ENCODE measurements at places on chromosomes 7 and 10.

DNA sequence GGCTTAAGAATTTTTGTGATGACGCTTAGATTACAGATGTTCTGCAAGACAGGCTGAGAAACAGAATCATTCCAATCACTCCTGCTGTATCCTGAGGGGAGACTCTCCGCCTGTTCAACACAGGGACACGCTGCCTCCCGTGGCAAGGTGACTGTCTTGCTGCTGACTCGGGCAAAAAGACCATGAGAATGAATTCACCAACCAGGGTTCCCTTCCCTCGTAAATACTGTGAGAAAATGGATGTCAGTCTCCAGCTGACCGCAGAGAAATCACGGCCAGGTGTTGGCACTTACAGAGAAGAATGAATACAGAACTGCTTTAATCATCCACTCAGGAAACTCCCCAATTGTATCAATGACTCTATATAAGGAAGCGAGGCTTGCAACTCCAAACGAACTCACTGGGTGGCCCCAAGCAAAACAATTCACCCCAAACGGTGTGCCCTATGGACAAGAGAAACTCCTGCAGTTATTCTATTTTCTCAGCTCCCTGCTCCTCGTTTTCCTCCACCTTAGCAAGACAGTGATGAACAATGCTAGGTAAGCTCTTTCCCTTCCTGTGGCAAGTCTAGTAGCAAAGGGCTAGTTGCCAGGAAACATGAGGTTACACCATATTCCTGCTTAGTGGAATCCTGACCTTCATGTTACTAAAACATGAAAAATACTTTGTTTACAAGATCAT, 22.8 kb downstream of the GNA12 start:
- no peak for DNase-seq

DNA sequence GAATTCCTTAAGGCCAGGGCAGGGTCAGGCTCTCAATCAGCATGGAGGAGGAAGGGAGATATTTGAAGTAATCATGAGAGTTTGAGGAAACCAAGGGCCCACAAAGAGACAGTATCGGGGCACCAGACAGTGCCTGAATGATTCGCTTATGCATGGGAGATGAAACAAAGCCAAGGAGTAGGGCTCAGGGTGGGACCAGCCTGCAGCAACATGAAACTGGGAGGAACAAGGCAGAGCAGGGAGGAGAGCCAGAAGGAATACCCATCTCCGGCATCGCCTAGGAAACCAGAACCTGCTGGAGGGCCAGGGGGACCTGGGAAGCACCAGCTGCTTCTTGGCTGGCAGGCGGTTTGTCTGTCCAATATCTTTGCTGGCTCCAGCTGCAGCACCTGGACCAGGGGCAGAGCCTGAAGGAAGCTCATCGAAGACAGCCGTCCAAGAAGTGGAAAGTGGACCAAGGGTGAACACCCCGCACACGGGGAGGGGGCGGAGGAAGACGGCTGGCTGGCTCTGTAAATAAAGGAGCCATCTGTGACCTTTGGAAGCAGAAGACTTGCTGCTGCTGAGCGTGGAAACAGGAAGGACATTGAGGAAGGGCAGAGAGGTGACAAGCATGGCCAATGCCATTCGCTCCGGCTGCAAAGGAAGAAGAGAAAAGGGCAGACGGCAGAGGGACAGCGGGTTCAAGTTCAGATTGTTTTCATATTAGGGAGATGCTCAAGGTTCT, 34.4 kb upstream of the ECHDC3 start:
- no peak for DNase-seq

GRCh38 chr10:75464478-75465449, 33.3 kb downstream of the LRMDA start:
- DNase-seq = no peak

DNA sequence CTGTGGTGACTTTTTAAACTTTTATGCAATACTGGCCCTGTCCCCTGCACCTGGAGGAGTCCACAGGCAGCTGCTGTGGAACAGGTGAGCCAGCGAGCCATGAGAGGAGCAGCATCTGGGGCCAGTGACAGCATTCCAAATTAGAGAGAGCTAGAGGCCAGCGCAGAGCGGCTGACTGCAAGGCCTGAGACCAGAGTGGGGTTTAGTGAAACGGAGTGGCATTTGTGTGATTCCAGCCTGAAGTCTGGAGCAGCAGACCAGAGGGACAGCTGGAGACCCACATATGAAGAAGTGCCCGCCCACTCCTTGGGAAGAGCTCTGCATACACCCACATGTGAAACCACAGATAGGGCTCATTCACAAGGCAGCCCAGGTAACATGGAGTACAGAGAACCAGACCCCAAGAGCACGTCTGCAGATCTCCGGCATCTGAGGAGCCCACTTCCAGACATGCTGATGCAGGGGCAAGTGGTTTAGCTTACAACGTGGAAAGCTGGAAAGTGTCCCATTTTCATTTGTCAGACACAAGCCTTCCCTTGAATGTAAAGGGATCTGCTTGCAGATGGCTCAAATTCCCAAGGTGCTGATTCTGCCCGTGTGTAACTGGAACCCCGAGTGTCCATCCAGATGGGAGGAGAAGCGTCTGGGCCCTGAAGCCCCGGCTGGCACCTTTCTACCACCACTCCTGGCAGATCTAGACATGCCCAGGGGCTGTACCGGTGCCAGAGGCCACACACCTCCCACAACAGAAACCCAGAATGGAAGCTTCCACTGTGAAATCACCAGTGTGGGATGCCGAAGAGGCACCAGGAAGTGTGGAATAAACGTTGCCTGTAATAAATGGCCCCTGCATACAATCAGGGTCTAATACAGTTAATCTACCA, 256.0 kb upstream of the TCERG1L start:
- no peak for DNase-seq

DNA sequence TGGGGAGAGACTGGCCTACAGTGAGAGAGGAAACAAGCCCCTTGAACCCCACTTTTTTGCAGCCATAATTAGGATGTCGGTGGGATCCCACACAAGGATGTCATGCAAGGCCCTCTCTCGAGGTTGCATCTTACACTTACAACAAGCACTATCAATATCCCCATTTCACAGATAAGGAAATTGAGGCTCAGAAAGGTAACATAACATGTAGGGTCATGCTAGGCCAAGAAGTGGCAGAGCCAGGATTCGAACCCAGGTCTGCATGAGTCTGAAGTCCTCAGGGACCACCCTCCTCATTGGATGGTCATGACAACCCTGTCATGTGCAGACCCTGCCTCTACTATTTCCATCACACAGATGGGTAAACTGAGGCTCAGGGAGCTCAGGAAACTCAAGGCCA, 123.5 kb downstream of the C10orf105 start:
- no peak for DNase-seq

DNA sequence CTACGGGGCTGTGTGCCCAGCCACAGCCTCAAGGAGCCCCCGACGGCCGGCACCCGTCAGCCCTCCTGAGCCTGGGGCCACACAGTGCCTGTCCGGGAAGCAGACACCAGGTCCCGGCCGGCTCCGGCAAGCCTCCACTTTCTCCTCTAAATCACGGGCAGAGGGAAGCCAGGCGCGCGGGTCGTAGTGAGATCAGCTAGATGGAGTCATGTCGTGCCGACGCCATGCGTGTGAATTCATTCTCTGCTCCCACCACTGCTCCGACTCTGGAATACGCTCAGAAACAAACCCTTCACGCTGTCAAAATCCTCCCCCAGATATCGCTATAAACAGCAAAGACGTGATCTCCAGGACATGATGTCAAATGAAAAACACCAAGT, 93.7 kb upstream of the DNAAF5 start:
- DNase-seq = no peak

DNA sequence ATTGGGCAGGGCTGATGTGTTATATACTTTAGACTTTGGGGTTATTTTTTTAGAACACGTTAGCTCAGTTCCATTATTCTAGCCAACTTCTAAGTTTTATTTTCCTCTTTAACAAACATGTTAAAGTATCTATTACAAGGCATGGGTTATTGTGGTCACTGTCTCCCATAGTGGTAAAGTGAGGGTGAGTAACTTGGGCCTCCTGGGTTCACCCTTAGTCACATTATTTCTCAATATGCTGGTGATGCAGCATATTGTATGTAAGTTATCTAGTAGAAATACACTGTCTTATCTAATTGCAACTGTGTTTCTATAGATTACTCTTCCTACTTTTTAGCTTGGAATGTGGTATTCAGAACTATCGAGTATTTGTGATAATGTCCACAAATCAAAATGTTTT, 65.9 kb downstream of the BBS9 start:
- no peak for DNase-seq

DNA sequence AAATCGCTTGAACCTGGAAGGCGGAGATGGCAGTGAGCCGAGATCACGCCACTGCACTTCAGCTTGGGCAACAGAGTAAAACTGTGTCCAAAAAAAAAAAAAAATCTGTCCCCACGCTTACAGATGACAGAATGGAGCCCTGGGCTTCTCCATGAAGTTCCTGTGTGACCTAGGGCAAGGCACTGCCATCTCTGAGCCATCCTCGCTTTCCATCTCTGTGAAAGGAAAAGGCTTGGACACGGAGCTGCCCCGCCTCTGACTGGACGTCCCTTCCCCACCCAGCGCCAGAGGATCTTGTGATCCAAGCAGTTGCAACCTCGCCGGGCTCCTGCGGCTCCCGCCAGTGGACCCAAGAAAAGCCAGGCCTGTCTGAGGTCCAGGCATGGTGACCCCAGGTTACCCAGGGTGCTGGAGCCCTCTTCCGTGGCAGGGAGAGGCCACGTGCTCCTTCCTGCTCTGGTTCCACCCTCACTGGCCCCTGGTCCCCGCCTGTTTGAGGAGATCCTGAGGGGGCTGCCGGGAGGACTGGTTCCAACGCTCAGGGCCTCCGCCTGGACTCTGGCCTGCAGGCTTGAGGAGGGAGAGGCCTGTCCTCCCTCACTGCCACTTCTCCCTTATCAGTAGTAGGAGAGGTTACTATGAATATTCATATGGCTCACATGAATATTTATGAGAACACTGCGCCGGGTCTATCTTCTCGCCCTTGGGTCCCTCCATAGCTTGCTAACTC, 25.6 kb upstream of the ELFN1 start:
- DNase-seq = no peak

- DNase-seq = no peak
Observed at GRCh38 chr10:34899161-34899560, 84.1 kb upstream of the PARD3 start.

GRCh38 chr7:158300427-158300826, 287.2 kb downstream of the PTPRN2 start:
- DNase-seq = no peak

DNA sequence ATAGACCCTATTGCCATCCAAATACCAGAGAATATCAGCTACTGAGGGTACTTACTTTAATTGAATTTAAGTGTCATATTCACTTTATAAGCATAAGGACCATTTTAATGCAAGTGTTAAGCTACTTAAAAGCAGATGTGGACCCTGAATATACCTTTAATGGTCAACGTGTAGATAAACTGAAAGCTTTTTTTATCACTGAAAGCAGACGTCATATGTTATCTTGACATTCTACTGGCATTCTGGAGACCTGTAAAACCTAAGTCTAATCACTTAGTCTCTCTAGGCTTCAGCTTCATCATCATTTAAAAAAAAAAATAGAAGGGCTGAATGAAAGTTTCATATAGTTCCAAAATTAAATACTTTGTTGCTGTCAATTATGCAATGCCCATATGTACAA, 116.5 kb downstream of the ELAPOR2 start:
- DNase-seq = no peak

- no peak for DNase-seq
Observed at GRCh38 chr7:99827040-99827778, 604 bp upstream of the CYP3A43 start.

GRCh38 chr7:141158561-141158960, 84.7 kb downstream of the TMEM178B start:
- DNase-seq = no peak

GRCh38 chr7:50682079-50682478, 100.6 kb downstream of the GRB10 start:
- no peak for DNase-seq

DNA sequence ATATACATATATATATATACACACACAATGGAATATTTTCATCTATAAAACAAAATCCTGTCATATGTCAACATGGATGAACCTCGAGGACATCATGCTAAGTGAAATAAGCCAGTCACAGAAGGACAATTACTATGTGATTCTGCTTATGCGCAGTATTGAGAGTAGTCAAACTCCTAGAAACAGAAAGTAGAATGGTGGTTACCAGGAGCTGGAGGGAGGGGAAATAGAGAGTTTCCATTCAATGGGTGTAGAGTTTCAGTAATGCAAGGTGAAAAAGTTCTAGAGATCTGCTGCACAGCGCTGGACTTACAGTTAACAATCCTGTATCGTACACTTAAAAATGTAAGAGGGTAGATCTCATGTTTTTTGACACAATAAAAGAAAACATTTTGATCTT, 181.9 kb downstream of the CDCA7L start:
- DNase-seq = no peak

DNA sequence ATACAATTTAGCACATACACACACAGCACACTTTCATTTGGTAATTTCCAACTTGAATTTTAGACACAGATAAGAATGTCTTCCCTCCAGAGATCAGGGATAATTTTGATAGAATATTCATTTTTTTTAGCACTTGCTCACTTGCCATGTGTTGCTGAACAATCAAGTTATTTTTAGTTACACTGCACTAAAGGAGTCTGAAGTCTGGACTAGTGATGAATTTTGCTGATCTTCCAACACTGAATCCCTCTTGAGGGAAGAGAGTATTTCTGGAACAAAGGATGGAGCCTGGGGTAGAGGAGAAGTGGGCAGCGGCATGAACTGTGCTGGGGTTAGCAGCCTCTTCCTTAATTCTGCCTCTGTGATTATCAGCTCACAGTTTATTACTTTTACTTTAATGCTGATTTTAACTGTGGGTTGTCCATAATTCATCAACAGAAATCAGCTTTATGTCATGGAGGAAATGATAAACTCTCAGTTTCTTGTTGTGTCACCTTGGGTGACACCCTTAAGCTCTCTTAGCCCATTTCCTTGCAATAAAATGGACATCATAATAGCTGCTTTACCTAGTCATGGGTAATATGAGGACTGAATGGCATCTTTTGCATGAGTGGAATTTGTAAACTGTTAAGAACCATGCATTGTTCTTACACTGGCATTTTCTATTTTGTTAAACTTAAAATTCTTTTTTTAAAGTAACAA, 32.1 kb downstream of the SGPL1 start:
- no peak for DNase-seq

GRCh38 chr7:124784879-124785818, 19.6 kb upstream of the GPR37 start:
- DNase-seq = no peak

GRCh38 chr10:92407305-92408016, 116.5 kb downstream of the MARCHF5 start:
- no peak for DNase-seq

DNA sequence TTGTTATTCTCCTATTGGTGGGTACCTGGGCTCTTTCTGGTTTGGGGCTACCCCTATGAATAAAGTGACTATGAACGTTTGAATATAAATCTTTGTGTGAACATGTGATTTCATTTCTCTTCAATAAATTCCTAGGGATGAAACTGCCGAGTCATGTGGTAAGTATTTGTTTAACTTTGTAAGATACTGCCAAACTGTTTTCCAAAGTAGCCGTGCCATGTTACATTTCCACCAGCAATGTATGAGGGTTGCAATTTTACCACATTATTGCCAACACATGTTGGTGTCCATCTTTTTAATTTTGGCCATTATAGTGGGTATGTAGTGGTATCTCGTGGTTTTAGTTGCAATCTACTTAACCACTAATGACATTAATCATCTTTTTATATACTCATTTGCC, 94.7 kb downstream of the ZNRF2 start:
- no peak for DNase-seq
